ENCODE measurements at places on chromosomes 11 and 22.

GRCh38 chr11:116835042-116835772 is 2.2 kb downstream of the APOA1 start:
- DNase-seq = no peak

GRCh38 chr11:96151501-96151900 is 191.5 kb downstream of the MAML2 start:
- no peak for DNase-seq

DNA sequence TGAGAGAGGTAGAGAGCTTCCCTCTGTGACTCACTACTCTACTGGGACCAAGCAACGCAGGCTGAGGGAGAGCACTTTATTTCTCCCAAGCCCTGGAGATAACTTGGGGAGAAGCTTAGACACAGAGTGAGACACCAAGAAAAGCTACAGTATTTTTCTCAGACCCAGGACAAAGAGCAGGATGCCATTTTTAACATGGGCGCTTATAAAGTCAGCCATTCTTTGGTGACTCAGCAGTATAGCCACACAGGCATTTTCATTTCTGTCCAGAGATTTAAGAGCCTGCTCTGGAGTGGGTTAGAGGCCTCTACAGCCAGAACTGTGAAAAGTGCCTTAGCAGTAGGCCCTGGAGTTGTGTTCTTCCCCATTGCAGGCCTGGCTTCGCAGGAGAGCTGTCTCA is 55.0 kb upstream of the GLYAT start:
- DNase-seq = no peak

GRCh38 chr11:117959438-117960149 is 26.6 kb upstream of the IL10RA start:
- no peak for DNase-seq

DNA sequence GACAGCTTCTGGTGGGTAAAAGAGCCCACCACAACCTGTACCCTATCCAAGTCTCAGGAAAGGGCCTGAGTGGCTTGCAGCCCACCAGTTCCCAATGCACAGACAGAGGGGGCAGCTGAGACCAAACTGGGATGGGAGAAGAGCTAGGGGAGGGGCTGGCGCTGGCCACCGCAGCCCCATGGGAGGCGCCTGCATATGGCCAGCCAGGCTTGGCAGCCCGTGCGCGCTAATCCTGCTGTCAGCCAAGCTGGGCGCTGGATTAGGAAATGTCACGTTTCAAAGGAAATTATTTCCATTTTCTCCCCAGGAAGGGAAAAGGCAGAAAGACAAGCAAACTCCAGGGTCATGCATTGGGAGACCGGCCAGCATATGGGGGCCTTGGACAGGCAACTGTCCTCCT is 236.8 kb downstream of the BUD13 start:
- no peak for DNase-seq

DNA sequence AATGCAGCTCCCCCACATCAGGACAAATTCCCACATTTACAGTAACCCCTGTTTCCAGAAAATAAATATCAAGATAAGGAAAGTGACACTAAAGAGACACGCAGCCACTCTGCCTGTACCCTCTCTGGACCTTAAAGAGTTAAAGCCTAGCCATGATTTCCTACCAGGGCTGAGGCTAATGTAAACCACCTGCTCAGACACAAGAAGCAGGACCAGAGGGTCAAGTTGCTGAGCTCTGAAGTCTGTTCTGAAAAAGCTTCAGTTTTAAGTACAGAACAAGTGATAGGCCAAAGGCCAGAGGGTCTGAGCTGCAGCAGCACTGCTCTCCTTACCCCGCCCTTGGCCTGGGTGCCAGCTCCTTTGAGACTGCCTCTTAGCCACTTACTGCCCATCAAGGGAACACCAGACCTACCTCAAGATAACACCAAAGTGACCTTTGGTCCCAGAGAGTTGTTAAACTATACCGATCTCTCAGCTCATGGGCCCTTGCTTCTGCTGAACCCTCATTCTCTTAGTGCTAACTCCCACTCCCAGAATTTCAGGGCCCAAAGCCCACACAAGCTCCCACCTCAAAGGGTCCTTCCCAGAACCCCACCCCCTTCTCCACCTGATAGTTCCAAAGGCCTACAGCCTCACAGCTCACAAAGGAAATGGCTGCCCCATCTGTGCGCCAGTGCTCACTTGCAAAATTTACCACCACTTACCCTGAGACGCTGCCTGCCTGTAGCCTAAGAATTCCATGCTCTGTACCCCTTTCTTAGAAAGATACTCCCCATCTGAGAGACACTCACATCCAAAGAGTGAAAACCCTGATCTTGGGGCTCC is 40.5 kb downstream of the IL18BP start:
- DNase-seq = no peak

- DNase-seq = no peak
These were observed 5.3 kb downstream of the YAP1 start for GRCh38 chr11:102115557-102115956.

DNA sequence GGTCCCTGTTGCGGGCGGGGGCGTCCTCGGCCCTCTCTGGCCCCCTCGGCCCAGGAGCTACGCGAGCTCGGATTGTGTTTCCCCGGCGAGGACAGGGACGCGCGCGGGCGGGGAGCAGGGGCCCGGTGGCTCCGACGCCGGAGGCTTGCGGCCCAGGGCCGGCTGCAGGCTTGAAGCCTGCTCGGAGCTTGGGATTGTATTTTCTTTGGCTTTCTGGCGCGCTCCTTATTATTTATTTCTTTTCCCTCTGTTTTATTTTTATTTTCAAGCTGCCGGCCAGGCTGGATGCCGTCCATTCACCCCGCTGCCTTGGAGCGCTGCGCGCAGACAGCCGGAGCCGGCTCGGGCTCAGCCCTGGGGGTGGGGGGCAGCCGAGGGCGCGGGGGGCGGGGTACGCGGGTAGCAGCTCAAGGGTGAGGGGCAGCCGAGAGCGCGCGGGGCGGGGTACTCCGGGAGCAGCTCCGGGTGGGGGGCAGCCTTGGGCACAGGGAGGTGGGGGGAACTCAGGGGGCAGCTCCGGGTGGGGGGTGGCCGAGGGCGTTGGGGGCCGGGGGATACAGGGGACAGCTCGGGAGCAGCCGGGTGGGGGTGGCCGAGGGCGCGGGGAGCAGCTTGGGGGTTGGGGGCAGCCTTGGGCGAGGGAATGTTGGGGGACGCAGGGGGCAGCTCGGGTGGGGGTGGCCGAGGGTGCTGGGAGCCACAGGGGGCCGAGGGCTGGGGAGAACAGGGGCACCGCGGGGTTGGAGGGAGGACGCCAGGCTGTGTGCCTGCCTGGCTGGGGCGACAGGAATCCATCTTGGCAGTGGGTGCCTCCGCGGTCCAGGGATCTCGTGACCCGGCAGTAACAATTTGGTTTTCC is 42.7 kb downstream of the KCNJ1 start:
- DNase-seq = no peak

DNA sequence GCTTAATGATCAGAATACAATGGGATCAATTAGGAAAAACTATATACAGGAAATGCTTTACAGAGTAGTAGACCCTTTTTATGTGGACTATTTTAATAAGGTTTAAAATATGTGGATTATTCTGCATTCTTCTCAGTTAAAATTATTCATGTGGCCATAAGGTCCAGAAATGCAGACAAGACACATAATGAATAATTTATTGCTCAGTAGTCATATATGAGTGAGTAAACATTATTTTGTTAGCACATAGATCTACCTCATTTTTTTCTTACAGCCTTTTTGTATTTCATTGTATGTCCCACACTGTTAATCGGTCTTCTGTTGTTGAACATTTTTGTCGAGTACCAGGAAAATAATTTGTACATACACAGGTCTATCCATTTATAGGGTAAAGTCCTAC is 20.8 kb downstream of the MED17 start:
- DNase-seq = no peak

DNA sequence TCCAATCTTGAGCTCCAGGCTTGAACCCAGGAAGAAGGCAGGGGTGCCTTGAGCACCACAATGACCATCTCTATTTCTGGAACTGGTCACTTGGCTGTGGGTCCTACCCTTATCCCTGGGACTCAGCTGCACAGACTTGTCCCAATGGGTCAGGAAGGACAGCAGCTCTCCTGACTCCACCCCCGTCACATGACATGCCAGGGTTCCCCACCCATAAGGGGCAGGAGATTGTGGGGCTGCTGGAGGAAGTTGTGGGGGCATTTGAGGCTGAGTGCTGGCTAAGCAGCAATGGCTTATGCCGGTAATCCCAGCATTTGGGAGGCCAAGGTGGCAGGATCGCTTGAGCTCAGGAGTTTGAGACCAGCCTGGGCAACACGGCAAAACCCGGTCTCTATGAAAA is 56.2 kb downstream of the NFAM1 start:
- no peak for DNase-seq

DNA sequence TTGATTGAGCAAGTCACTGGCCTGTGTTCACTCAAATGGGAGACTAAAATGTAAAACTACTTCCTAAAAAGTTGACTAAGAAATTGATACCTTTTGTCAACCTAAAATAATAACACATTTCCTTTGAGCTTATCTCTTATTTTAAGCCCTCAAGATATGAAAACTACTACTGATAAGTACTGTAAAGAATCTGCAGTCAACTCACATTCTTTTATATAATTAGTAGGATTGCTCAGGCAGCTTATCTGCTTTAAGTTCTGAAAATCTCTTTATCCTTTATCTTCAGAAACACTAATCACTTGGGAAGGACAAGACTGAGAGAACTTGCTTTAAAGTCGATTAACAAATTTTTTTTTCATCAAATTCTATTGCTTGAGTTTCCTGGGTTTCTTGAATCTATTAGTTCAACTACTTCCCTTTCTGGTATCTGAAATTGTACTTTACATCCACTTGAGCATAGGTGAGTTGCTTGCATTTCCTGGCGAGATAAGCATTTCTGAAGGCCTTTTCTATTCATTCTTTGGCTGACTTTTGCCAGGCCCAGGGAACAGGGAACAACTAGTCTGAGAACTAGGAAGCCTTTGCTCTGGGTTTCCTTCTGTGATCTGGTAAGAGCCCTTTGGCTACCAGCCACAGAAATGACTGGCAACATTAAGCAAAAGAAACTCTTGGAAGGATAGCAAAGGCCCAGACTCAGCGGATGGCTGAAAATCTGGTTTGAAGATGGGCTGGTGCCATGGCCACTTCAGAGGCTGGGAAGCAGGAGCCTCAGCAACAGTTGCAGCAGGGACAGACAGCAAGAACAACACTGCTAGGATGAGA is 19.3 kb upstream of the CSRP3 start:
- DNase-seq = no peak

DNA sequence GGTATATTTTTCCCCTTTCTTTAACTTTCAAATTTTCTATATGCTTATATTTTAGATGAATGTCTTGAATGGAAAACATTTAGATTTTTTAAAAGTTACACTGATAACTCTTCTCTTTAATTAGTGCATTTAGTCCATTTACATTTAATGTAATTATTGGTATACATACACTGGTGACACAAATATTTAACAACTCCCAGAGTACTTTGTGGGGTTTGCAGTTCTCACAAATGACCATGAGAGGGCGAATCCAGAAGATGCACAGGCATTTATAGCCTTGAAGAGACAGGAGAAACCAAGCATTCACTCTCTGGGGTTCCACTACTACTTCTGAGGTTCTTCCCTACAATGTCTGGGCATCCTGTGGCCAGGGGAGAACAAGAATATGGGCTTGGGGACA is 125.1 kb downstream of the TIMP3 start:
- no peak for DNase-seq

DNA sequence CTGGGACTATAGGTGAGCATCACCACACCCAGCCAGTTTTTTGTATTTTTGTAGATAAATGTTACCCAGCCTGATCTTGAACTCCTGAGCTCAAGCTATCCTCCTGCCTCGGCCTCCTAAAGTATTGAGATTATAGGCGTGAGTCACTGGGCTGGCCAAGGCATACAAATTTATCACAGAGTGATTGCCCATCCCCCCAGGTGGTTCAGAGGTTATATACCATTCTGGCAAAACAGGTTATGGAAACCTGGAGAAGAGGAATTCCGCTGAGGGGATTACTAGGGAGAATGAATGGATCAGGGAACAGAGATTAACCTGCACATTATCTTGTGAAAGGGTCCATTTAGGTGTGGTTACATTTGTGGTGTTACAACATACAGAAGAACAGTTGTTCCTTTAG is 8.1 kb downstream of the ATG13 start:
- no peak for DNase-seq

GRCh38 chr11:35085531-35086165 is 53.3 kb upstream of the CD44 start:
- DNase-seq = no peak

DNA sequence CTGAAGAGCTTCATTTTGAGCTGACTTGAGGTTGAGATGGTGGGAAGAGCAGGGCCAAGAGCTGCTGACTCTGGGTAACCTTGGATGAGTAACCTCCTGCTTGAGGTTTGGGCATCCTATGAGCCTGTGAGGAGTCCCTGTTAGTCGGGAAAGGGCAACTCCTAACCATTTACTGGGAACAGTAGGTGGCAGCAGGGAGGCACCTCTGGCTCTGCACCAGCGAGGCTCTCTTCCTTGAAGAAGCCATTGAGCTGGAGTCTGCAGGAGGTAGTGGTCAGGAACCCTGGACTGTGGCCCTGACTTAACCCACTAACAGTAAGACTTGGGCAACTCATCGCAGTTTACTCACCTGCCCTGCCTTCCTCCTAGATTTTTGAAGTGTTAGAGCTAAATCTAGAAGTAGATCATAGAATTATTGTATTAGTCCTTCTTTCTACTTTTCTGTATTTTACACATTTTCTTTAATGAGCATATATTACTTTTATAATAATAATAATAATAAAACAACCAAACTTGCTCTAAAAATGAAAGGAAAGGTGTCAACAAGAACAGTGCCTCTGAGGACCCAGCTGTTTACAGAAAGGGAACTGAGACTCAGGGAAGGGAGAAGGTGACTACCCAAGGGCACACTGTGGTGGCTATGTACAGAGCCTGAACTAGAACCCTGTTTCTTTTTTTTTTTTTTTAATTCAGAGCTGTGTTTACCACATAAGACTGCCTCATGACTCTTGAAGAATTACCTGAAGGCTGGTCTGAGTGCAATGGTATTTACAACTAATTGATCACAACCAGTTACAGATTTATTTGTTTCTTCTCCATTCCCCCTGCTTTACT is 47.5 kb downstream of the MEI1 start:
- peak; percentile 17 for DNase-seq

DNA sequence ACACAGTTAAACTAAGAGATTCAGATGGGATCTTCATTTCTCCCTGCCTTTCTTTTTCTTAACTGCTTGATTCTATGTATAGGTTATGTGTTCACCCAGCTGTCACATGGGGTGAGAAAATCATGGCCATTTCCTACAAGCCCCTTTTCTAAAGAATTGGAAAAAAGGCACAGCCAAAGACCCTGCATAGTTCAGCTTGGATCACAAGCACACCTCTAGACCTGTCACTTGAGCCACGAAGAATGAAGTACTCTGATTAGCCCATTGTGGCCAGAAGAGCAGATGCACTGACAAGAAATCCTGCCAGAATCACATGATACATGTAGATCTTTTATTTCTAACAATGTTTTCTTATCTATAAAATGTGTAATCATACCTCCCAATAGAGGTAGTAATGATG is 69.7 kb downstream of the RAB38 start:
- no peak for DNase-seq

DNA sequence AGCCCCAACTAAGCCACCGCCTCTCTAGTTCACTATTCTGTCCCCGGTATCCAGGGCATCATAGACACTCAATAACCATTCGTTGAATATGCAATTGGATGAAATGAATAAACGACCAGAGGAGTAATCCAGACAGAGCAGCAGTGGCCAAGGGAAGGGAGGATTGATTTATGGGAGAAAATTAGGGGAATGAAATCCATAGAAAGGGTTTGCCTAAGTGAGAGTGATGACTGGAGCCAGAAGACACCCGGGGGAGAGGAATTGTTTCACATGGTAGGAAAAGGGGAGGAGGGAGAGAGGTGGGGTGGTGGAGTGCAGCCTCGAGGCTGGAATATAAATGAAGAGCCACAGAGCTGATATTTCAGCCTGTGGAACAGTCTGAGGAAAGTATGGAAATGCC is 168.2 kb downstream of the COMMD9 start:
- no peak for DNase-seq
